ENCODE measurements at places on chromosomes 12 and 14.

GRCh38 chr12:78977304-78977867 lies 112.8 kb downstream of the SYT1 start:
- DNase-seq: no peak

DNA sequence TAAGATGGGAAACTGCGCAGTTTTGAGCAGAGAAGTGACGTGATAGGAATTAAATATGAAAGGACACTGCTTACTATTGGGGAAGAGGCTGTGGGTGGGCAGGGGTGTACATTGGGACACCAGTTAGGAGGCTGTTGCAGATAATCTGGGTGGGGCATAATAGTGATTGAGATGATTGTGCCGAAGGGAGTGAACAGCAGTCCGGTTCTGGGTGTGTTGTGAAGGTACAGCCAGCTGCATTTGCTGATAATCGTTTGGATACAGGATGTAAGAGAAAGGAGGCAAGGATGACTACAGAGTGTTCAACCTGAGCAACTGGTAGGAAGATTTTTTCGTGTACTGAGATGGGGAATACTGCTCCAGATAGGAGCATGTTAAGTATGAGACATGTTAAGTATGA lies 205.2 kb upstream of the NEDD1 start:
- DNase-seq: no peak

- no peak for DNase-seq
Measured at GRCh38 chr14:71220462-71220861, 313.2 kb downstream of the PCNX1 start.

DNA sequence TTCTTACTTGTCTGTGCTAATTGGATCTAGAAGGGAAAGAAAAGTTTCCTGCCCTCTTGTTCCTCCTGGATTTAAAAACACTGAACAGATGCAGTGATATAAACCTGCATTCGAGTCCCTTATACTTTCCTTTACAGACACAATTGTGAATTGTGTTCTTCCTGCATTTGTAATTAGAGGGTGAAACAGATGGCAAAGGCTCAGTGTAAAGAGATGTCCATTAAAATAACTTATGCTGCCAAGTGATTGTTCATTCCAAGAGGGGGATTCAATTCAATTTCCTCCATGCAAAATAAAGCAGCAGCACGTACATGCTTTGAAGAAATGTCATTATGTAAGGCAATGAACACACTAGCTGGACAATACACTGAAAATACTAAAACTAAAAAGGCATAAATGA lies 248.3 kb upstream of the LRIG3 start:
- no peak for DNase-seq

- DNase-seq: no peak
Measured at GRCh38 chr12:101042211-101042610, 167.8 kb downstream of the SLC5A8 start.

GRCh38 chr12:19002216-19002615 lies 127.3 kb upstream of the PLEKHA5 start:
- DNase-seq: no peak

DNA sequence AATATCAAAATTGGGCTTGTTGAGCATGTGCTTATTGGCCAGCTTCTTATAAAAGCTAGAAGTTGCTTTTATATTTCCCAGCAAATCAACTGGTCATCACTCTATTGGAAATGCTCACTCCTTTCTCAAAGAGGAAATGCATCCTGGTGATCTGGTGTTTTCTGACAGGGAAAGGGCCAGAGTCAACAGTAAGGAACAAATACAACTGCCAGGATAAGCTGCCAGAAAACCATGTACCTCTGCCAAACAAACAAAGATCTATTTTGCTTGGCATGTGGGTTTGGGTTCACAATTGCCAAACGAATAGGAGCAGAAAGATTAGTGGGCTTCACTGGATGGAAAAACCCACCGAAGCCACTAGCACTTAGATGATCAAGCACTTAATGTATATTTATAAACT lies 126.9 kb upstream of the PDZRN4 start:
- no peak for DNase-seq

DNA sequence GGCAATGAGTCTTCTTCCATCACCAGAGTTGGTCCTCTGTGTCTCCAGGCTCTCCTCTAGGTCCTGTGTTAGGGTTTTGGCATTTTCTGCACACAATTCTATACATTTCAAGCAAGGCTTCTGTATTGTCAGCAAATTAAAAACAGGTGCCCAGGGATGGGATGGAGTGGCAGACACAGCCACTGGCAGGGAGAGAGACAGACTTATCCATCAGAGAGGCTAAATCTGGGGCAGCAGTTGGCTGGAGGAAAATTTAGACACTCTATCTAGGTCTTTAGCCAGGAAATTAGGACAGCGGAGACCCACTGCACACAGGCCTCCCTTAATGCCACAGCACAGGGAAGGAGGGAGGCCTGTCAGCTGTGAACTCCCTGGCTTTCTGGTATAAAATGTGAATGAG lies 20.2 kb downstream of the PLEKHD1 start:
- no peak for DNase-seq

DNA sequence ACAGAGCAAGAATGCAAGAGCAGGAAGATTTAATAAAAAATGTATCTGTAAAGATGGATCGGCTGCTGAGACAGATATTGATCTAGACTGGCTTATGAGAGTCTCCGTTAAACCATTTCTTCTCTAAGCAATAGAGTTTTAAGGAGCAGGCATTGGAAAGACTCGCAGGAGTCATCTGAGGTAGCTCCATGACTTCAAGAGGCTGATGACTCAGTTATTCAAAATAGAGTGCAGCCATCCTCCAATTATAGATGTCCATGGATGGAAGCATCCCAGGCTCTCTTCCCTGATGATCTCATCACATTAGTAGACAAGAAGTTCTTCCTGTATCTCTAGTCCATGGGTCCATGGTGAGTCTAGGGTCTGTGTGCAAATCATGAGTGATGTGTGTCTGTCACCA lies 638.3 kb upstream of the TMEM132C start:
- peak; percentile 62 for DNase-seq

GRCh38 chr14:67928375-67928774 lies 108.8 kb downstream of the RAD51B start:
- no peak for DNase-seq

GRCh38 chr14:53796734-53797133 lies 159.9 kb downstream of the BMP4 start:
- DNase-seq: no peak

DNA sequence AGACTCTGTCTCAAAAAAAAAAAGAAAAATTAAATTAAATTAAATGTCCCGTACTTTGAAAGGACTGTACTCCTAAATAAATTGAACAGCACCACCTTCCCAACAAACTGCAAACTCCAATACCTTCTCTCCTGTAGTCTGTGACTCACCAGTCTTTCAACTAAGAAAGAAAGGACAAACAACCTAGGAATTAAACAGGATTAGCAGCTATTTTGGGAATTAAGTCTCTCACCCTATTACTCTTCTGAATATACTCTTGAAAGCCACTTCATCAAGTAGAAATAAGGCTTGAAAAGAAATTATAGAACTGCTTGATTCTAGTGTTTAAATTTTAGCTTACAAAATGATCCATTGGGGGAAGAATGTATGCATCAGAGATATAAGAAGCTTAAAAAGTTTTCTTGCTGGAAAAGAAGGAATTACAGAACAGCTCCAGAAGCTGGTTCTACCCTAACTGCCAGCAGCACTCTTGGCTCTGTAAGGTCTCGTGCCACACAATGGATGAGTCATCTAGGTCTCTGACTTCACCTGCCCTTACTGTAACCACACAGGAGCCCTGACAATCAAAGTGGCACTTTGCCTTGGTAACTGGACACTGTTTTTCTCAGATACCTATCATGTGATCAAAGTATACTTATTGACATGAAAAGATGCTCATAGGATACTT lies 57.0 kb upstream of the CERS5 start:
- no peak for DNase-seq

DNA sequence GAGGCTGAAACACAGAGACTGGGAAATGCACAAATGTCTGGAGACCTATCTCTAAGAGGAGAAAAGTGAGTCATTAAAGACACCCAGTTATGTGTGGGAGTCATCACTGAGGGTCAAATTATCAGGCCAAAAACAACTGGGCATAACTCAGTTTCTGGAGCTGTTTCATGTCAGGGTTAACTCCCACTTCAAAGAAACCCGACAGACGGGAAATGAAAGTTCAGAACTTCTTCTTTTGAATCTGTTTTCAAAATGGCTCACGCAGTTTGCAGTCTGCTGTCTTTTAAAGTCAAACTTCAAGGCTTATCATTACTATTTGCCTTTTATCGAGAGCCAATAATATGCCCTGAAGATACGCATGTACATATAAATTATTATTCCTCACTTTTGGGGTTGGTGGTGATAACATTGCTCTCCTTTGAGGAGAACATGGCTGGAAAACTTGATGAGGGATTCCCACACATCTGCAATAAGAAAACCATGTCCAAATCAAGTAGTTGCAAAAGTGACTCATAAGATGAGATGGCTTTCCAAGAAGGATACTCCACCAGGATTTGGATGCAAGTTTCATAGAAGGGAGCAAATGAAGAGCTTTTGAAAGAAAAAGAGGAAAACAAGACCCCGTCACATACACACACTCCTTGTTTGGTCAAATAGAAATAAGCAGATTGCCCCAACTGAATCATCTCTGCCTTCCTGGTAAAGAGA lies 341.4 kb downstream of the ADAMTS20 start:
- DNase-seq: peak; percentile 12

DNA sequence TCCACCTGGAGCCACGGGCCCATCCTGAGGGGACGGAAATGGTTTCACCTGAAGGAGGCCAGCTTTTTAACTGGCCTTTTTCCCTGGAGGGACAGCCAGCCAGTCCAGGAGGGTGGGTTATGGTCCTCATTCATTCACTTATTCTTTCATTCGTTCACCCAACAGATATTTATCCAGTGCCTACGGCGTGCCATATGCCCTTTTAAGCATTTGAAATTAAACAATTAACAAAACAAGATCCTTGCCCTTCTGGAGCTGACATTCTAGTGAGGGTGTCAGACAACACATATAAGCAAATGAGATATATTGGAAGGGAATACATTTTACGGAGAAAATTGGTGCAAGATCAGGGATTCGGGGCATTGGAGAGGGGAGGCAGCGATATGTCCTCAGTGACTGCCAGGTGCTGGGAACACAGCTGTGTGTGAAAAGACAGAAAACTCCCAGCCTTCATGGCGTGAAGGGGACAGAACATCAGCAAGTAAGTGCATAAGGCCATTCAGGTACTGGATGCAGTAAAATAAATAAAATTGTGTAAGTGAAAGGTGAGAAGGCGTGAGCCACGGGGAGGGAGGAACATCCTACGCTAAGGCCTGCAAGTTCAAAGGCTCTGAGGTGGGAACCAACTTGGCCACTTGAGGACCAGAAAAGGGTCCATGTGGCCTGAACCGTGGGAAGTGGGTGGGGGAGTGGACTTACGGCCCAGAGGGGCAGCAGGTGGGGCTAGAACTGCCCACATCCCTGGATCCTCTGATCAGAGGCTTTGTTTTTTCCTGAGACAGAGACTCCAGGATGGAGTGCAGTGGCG lies 684 bp upstream of the ABCB9 start:
- DNase-seq: no peak

- DNase-seq: peak; percentile 21
Measured at GRCh38 chr12:47900131-47901062, 4.4 kb downstream of the VDR start.

- no peak for DNase-seq
Measured at GRCh38 chr14:92993302-92993701, 70.4 kb downstream of the CHGA start.

GRCh38 chr14:99682809-99683618 lies 1.1 kb upstream of the CYP46A1 start:
- DNase-seq: peak; percentile 91

DNA sequence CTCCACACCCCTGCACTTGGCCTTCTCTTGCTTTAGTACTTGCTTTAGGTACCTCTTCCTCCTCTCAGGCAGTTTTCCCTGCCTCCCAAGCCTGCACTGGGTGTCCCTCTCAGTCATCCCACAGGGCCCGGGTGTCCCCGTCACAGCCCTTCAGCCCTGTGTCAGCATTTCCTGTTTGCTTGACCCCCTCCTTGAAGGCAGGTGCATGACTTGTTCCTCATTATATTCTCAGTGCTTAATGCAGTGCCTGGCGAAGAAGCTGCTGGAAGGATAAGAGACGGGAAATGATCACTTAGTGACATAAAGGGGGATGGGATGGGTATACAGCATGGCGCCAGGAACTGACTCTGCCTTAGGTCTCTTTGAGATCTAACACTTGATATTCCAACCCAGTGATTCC lies 61.5 kb downstream of the IQSEC3 start:
- DNase-seq: no peak

- no peak for DNase-seq
Measured at GRCh38 chr12:31363416-31363809, 37.5 kb upstream of the SINHCAF start.
